ENCODE measurements at places on chromosomes 1 and 21.

- no peak for DNase-seq
These were observed 63.0 kb downstream of the KCNJ15 start for GRCh38 chr21:38319781-38320180.

DNA sequence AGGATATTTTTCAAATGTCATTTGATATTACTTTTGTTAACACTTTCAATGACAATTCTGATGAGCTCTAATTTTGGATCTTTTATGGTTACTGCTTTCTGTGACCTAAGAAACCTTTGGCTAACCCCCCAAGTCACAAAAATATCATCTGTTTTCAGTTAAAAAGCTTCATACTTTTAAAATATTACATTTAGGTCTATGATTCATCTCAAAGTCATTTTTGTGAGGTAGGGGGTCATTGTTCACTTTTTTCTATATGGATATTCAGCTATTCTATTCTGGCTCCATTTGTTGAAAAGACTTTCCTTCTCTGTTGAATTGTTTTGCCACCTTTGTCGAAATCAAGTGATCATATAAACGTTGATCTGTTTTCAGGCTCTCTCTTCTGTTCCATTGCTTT is 44.8 kb downstream of the UCHL5 start:
- DNase-seq = no peak

- DNase-seq = no peak
These were observed 210.4 kb downstream of the HIVEP3 start for GRCh38 chr1:41708332-41708731.

DNA sequence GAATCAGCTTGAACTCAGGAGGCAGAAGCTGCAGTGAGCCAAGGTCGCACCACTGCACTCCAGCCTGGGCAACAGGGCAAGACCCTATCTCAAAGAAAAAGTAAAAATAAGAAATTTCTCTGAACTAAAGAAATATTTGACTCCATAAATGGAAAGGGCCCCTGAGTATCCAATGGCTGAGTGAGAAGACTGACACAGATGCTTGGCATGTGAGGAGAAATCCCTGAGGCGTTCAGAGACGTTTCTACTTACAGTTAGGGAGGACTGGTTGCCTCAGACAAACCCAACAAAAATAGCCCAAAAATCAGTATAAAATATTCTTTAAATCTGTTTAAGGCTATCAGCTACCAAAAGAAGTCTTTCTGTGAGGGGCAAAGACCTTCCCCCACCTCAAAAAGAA is 3.0 kb upstream of the SUMO3 start:
- DNase-seq = peak; percentile 74

DNA sequence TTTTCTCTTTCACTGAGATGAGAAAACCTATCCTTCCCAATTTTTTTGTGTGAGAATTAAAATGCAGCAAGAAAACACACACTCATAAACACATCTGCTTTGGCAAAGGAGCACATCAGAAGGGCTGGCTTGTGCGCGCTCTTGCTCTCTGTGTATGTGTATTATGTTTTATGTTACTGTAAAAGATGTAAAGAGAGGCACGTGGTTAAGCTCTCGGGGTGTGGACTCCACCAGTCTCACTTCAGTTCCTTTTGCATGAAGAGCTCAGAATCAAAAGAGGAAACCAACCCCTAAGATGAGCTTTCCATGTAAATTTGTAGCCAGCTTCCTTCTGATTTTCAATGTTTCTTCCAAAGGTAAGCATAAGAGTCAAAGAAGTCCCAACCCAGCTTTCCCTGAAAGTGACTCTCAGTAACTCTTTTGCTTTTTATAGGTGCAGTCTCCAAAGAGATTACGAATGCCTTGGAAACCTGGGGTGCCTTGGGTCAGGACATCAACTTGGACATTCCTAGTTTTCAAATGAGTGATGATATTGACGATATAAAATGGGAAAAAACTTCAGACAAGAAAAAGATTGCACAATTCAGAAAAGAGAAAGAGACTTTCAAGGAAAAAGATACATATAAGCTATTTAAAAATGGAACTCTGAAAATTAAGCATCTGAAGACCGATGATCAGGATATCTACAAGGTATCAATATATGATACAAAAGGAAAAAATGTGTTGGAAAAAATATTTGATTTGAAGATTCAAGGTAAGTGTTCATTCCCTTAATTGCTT is at the start of gene CD2:
TSS of gene CD2 (plus strand) at position 233 of the 780 bp plus-strand sequence. CDS start at position 296, 63 bp downstream.
- no peak for DNase-seq

GRCh38 chr1:99650773-99651437 is 5.0 kb downstream of the PALMD start:
- DNase-seq = peak; percentile 61

GRCh38 chr1:11248169-11248568 is 14.2 kb downstream of the MTOR start:
- no peak for DNase-seq

DNA sequence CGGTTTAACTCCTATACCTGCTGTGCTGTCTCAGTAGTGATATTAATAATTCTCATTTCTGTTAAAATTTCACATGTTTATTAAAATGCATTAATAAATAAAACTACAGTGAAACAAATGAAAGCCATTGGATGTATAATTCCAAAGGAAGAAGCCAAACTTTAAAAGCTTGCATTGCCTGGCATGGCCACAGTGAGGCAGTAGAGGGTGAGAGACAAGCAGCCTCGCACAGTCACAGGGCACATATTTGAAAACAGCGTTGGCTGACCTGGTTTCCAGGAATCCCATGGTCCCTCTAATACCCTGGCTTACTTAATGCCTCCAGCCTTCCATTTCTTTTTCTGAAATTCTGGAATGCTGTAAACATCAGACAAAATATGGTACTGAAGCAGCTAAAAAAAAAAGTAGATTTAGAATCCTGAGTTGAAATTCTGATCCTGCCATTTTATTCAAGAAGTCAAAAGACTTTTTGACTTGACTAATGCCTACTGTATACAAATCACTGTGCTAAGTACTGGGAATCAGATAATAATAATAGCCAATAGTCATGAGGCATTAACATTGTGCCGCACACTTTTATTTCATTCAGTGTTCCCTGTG is 6.7 kb upstream of the RNASEL start:
- DNase-seq = peak; percentile 81

DNA sequence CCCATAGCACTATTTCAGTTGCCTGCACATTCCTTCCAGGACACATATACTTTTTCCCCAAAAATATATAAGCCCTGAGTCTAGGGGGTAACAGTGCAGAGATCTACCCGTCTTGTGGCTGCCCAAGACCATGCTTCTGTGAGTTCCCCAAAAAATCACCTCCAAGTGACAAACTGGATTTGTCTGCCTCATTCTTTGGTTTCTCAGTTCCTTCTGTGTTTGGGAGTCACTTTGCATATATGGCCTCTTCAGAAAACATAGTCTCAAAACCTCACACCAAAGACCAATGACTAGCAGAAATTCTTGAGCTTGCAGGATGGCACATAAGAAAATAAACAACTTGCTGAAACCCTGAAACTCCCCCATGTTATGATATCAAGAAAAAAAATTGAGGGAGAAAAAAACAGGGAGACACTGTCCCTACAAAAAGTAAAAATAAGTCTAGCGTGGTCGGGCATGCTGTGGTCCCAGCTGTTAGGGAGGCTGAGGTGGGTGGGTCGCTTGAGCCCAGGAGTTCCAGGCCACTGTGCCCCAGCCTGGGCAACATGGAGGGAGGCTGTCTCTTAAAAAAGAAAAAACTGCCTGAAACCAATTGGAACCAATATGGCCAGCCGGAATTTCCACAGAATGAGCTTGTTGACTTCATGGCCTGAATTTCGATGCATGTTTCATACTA is 8.0 kb downstream of the JMJD4 start:
- DNase-seq = no peak

- peak; percentile 81 for DNase-seq
These were observed 137.2 kb downstream of the DHRS3 start for GRCh38 chr1:12480748-12481362.

- no peak for DNase-seq
These were observed 152.9 kb downstream of the FCRL5 start for GRCh38 chr1:157399343-157399983.

- DNase-seq = peak; percentile 16
These were observed 107.8 kb upstream of the WNT4 start for GRCh38 chr1:22250724-22251123.

DNA sequence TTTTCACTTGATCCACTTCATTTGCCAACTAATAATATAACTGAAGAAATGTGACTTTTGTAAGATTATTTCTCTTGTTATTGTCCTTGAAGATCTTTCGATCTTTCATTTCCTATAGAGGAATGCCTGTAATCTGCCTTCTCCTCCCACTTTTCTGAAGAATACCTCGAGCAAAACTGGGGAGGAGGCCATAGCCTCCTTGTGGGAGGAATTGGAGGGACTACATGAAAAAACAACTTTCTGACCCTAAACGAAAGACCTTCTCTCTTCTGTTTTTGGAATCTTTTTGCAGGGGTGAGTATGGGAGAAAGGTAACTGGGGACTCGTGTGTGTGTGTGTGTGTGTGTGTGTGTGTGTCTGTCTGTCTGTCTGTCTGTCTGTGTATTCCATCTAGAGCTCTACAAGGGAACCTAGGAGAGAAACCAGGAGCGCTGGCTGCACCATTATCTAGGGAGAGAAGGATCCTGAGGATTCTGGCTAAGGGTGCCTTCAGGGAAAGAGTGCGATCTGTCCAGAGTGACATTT is 32.4 kb upstream of the MAB21L3 start:
- DNase-seq = no peak

- DNase-seq = peak; percentile 10
These were observed 738 bp downstream of the GNPAT start for GRCh38 chr1:231241750-231242149.

GRCh38 chr1:185720633-185721272 is 13.4 kb upstream of the HMCN1 start:
- DNase-seq = peak; percentile 78
